ENCODE measurements at places on chromosomes 1 and 21. TPM values are rescaled to one million over a fixed set of nuclear protein-coding genes. Genes with fewer than 3 reads are reported as not detected.

- DNase-seq: peak; percentile 69
Observed at GRCh38 chr1:89865498-89866382, 44.9 kb downstream of the LRRC8D start.

DNA sequence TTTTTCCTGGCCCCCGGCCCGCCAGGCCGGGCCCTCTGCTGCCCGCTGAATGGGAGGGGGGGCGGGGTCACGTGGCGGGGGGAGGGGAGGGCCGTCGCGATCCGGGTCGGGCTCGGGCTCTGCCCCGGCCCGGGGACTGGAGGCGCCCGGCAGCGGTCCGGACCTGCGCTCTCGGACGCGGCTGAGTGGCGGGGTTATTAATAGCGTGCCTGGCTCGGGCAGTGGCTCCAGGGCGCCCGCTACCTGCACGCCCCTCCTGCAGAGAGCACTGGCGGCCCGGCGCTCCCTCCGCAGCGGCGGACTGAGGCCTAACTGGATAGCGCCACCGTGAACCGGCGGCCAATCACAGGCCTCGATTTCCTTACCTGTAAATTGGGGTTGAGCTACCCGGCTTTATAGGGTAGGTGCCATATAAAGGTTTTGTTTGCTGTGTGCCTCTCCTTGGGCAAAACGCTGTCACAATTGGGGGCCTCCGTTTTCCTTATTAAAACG is 28.1 kb downstream of the AHDC1 start:
- peak; percentile 54 for DNase-seq

DNA sequence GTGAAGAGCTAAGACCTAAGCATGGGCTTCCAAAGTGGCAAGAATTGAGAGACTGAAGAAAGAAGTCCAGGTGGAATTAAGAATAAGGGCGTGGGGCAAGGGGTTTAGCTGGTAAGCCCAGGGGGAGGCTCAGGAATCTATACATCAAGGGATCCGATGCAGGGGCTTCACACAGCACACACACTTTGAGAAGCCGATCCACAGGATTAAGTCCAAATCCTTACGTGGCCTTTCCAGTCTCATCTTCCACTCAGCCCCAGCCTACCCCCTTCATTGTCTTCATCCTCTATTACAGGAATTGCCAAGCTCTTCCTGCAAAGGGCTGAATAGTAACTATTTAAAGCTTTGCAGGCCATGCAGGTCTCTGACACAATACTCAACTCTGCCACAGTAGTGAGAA is 101.3 kb downstream of the TGFBR3 start:
- no peak for DNase-seq

Gene ADGRB2
- total RNA-seq: 2.5 TPM

Gene SUSD4
- total RNA-seq: 2.3 TPM

Data from mammary epithelial cell (primary cell).